ENCODE measurements at places on chromosomes 11 and 22. TPM values are rescaled to one million over a fixed set of nuclear protein-coding genes. Genes with fewer than 3 reads are reported as not detected.

DNA sequence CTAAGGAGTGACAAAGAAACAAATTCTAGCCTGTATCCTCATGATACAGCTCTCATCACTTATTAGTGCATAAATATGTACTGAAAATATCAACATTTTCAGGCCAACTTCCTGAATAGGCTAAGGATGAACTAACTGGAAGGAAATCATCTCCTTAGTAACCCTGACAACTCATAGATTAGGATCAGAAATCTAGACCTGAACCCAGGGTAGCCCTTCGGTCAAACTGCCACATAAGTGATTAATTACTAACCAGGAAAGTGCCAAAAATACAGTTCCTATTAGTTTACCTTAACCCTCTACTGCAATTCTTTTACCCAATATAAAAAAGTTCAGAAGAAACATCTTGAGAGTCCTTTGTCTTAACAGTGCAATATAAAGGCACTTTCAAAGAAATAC, 40.0 kb downstream of the AMBRA1 start:
- DNase-seq = no peak

- DNase-seq = no peak
Observed at GRCh38 chr11:638631-639331, 1.7 kb downstream of the DRD4 start.

DNA sequence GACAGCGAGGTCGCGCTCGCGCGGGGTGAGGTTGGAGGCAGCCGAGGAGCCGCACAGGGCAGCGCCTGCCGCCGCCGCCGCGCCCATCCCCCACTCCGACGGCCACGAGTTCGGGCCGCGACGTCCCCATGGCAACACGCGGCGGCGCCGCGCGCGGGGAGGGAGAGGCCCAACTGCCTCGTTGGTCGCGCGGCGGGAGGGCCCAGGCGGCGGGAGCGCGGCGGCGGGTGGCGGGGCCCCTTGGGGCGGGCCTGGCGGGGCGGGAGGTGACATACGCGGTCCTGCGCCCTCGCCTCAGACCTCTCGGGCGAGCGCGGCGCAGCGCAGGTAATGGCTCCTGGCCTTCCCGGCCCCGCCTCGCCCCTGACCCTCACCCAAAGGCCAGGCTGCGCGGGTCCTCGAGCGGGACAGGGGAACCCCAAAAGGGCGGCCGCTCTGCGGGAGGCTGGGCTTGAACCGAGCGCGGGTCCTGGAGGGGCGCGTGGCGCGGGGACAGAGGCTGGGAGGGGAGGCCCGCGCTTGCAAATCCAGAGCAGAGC, at the start of gene DEUP1:
DEUP1 (plus strand) TSS at position 297 of the 539 bp plus-strand sequence. CDS start 1,518 bp downstream, outside the sequence.
- no peak for DNase-seq

DNA sequence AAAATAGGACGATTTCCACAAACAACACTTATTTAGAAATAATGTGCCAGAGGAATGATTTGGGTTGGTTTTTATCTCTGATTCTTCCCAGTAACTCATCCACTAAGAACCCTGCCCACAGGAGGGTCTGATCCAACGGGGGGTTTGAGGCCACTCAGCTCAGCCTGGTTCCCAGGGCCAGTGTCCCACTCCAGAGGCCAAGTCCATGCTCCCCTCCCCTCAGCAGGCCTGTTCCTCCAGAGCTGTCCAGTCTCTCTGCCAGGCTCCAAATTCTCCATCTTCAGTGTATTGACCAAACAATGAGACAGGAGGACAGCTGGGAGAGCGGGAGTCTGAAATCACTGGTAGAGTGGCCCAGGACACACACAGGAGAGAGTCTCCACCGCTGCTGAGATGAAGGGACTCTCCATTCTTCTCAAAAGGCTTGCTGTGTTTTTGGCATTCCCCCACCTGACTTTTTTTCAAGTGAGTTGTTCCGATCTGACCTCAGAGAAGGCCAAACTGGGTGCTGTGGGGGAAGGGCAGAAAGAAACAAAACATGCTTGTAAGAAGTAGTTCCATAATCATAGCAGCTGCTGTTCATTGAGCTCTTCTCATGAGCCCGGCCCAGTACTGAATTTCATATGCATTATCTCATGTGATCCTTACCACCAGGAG, 17.6 kb upstream of the SCN2B start:
- no peak for DNase-seq

- no peak for DNase-seq
Observed at GRCh38 chr22:37433786-37434185, 6.5 kb upstream of the ELFN2 start.

DNA sequence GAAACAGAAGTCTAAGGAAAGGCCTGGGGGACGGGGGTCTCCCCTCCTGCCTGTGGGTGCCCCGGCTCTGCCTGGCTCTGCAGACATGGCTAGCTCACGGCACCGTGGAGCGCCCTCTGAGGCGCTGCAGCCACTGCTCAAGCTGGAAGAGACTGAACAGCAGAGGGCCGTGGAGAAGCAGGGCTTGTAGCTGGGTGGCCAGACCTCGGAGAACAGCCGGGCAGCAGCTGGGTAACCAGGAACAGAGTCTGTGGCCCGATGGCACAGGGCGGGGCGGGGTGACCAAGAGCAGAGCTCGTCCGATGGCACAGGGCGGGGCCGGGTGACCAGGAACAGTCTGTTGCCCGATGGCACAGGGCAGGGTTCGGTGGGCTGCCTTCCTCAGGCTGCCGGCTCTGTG, 18.1 kb downstream of the RNH1 start:
- DNase-seq = no peak

The ARFGAP3 gene
- total RNA-seq = 28.5 TPM
